ENCODE measurements at places on chromosomes 2 and 18.

- peaks cover 86% of the 10 kb centered on the region for H3K36me3 ChIP-seq
- H3K4me1 ChIP-seq: peaks cover 46% of the 10 kb centered on the region
- H3K27me3 ChIP-seq: no peaks in the 10 kb centered on the region
- DNase-seq: no peak
- H3K27ac ChIP-seq: peak overlapping the region; percentile 90
- H3K4me3 ChIP-seq: no peak overlapping the region
Measured at GRCh38 chr2:169520896-169521295, 11.4 kb downstream of the KLHL41 start.

- DNase-seq: no peak
- H3K4me3 ChIP-seq: no peak overlapping the region
- H3K27ac ChIP-seq: no peak overlapping the region
- H3K27me3 ChIP-seq: no peaks in the 10 kb centered on the region
- no peaks in the 10 kb centered on the region for H3K4me1 ChIP-seq
Measured at GRCh38 chr2:116444256-116444872, 1370.1 kb upstream of the DDX18 start.

- H3K27ac ChIP-seq: no peak overlapping the region
- H3K27me3 ChIP-seq: peaks cover 9% of the 10 kb centered on the region
- H3K36me3 ChIP-seq: no peaks in the 10 kb centered on the region
- no peaks in the 10 kb centered on the region for H3K4me1 ChIP-seq
- H3K4me3 ChIP-seq: no peak overlapping the region
Measured at GRCh38 chr18:79600141-79600540, 79.5 kb upstream of the CTDP1 start.

DNA sequence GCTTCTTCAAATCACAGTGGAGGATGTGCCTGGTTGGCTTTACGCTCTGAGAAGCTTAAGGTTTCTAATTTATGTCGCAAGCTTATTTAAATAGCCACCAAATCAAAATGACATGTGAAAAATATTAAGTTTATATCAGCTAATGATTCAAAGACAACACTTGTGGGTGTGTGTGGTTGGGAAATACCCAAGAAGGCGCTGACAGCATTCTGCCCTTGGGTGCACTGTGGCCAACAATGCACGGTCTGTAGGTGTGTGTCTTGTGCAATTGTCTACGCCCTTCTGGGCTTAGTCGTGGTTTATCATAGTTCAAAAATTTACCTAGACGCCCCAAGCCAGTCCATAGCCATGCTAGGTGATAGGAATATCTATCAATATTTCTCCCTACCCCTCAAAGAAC, 60.9 kb downstream of the KCTD1 start:
- DNase-seq: no peak
- H3K27me3 ChIP-seq: no peaks in the 10 kb centered on the region
- no peak overlapping the region for H3K4me3 ChIP-seq
- H3K27ac ChIP-seq: no peak overlapping the region
- H3K4me1 ChIP-seq: no peaks in the 10 kb centered on the region
- no peaks in the 10 kb centered on the region for H3K36me3 ChIP-seq

DNA sequence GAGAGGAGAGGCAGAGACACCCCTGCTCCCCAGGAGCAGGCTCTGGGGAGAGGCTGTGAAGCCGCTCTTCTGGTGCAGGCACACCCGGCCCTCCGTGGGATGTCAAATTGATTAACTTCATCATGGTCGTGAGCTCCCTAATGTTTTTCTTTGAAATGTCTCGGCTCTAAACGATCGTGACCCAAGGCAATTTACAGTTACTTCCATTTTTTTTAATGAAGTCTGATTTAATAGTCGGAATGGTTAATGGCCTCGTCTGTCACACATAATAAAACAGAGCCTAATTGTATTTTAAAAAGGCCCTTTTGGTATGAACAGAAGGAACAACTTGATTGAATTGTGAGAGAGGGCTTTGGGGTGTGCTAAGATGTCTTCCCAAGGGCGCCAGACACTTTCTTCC, 130.2 kb downstream of the SMAD2 start:
- no peaks in the 10 kb centered on the region for H3K27me3 ChIP-seq
- H3K4me3 ChIP-seq: no peak overlapping the region
- H3K36me3 ChIP-seq: no peaks in the 10 kb centered on the region
- H3K27ac ChIP-seq: no peak overlapping the region
- no peak for DNase-seq

- peaks cover 42% of the 10 kb centered on the region for H3K4me1 ChIP-seq
- DNase-seq: peak; percentile 63
- H3K27me3 ChIP-seq: no peaks in the 10 kb centered on the region
- H3K36me3 ChIP-seq: no peaks in the 10 kb centered on the region
Measured at GRCh38 chr2:39523308-39524044, 86.4 kb upstream of the MAP4K3 start.

DNA sequence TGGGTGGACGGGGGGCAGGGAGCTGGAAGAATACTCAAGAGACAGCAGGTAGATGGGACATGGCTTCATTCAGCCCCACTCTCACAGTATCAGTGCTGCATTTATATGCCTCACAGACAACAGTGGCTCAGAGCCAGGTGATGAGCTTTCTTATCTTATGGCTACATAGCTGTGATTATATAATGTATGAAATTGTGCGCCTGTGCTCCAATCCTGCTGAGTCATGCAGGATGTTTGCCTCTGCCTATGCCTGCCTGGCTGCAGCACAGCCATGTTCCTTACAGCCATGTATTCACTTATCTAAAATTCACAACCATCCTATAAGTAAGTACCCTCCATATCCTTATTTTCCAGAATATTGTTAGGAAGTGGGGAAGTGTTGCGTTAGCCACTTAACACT, 37.7 kb upstream of the RNF103 start:
- H3K36me3 ChIP-seq: peaks cover 4% of the 10 kb centered on the region
- H3K4me1 ChIP-seq: no peaks in the 10 kb centered on the region
- no peak overlapping the region for H3K27ac ChIP-seq
- no peak overlapping the region for H3K4me3 ChIP-seq

- H3K27ac ChIP-seq: no peak overlapping the region
- no peak for DNase-seq
- no peaks in the 10 kb centered on the region for H3K36me3 ChIP-seq
Measured at GRCh38 chr18:53850902-53851301, 373.6 kb downstream of the MBD2 start.

- H3K4me3 ChIP-seq: no peak overlapping the region
- no peak for DNase-seq
- no peaks in the 10 kb centered on the region for H3K36me3 ChIP-seq
Measured at GRCh38 chr2:146734042-146734820, 1110.6 kb upstream of the ACVR2A start.

- H3K4me1 ChIP-seq: no peaks in the 10 kb centered on the region
- H3K36me3 ChIP-seq: no peaks in the 10 kb centered on the region
- DNase-seq: no peak
- H3K27ac ChIP-seq: no peak overlapping the region
- no peak overlapping the region for H3K4me3 ChIP-seq
Measured at GRCh38 chr2:191881982-191882816, 35.3 kb upstream of the CAVIN2 start.

- H3K4me3 ChIP-seq: no peak overlapping the region
- peaks cover 48% of the 10 kb centered on the region for H3K4me1 ChIP-seq
- peak; percentile 48 for DNase-seq
- no peaks in the 10 kb centered on the region for H3K36me3 ChIP-seq
- H3K27ac ChIP-seq: peak overlapping the region; percentile 93
Measured at GRCh38 chr2:44358503-44358902, 2.8 kb downstream of the PREPL start.

DNA sequence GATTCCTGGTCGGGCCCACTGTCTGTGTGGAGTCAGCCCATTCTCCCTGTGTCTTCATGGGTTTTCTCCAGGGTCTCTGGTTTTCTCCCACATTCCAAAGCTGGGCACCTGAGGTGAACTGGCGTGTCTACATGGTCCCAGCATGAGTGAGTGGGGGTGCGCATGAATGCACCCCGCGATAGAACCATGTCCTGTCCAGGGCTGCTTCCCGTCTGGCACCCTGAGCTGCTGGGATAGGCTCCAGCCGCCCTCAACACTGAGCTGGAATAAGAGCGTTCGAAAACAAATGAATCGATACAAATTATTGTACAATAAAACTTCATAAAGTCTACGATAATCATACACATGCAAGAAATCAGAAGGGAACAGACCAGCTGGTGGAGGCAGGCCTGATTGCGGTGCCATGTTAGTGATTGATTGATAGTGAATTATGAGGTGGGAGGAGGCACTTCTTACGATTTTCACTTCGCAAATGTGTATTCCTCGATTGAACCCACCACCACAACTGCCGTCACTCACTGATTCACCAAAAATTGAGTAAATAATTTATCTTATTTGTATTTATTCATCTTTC, 186.6 kb downstream of the MGAT5 start:
- DNase-seq: no peak
- no peaks in the 10 kb centered on the region for H3K36me3 ChIP-seq
- H3K27ac ChIP-seq: no peak overlapping the region
- no peaks in the 10 kb centered on the region for H3K27me3 ChIP-seq
- H3K4me1 ChIP-seq: no peaks in the 10 kb centered on the region

DNA sequence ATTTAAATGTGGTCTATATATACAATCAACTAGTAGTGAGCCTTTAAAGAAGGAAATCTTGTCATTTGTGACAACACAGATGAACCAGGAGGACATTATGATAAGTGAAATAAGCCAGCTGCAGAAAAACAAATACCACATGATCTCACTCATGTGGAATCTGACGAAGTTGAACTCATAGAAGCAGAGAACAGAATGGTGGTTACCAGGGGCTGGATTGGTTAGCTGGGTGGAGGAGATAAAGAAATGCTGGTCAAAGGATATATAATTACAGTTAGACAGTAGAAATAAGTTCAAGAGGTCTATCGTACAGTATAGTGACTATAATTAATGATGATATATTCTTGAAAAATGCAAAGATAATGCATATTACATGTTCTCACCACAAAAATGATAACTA, 267.9 kb downstream of the FBXO15 start:
- no peaks in the 10 kb centered on the region for H3K27me3 ChIP-seq
- H3K27ac ChIP-seq: no peak overlapping the region
- no peaks in the 10 kb centered on the region for H3K36me3 ChIP-seq
- no peaks in the 10 kb centered on the region for H3K4me1 ChIP-seq

DNA sequence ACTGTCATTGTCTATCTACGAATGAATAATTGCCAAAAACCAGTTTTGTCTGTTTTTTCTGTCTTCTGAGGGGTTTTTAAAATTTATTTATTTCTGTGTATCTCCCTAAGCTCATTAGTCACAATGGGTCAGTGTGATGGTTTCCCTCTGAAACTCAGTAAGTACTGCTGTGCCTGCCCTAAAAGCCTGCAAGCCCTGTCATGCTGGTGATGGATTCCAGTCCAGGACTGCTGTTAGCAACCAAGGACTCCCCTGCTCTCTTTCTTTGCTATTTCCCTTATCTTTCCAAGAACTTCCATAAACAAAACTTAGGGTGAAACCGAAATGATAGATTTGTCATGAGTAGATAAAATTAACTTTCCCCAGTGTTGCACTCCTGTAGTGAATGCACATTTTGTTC, 11.8 kb upstream of the DSG2 start:
- no peaks in the 10 kb centered on the region for H3K4me1 ChIP-seq
- H3K27me3 ChIP-seq: no peaks in the 10 kb centered on the region
- H3K36me3 ChIP-seq: no peaks in the 10 kb centered on the region

- H3K36me3 ChIP-seq: no peaks in the 10 kb centered on the region
- H3K27ac ChIP-seq: peak overlapping the region; percentile 13
- no peaks in the 10 kb centered on the region for H3K27me3 ChIP-seq
- no peak overlapping the region for H3K4me3 ChIP-seq
- DNase-seq: no peak
- H3K4me1 ChIP-seq: peaks cover 17% of the 10 kb centered on the region
Measured at GRCh38 chr18:12944709-12945108, 3.1 kb upstream of the SEH1L start.

GRCh38 chr2:216758256-216759155, 63.2 kb upstream of the IGFBP5 start:
- H3K4me3 ChIP-seq: no peak overlapping the region
- no peak overlapping the region for H3K27ac ChIP-seq
- H3K4me1 ChIP-seq: peaks cover 6% of the 10 kb centered on the region
- no peaks in the 10 kb centered on the region for H3K36me3 ChIP-seq

- no peaks in the 10 kb centered on the region for H3K27me3 ChIP-seq
- H3K4me1 ChIP-seq: no peaks in the 10 kb centered on the region
- no peak for DNase-seq
- H3K27ac ChIP-seq: no peak overlapping the region
- no peaks in the 10 kb centered on the region for H3K36me3 ChIP-seq
Measured at GRCh38 chr18:9974279-9974915, 60.6 kb downstream of the VAPA start.

GRCh38 chr2:147002256-147002655, 842.6 kb upstream of the ACVR2A start:
- no peak overlapping the region for H3K27ac ChIP-seq
- no peaks in the 10 kb centered on the region for H3K36me3 ChIP-seq
- no peaks in the 10 kb centered on the region for H3K27me3 ChIP-seq
- no peak overlapping the region for H3K4me3 ChIP-seq

- no peak overlapping the region for H3K27ac ChIP-seq
- DNase-seq: no peak
- no peaks in the 10 kb centered on the region for H3K36me3 ChIP-seq
- no peaks in the 10 kb centered on the region for H3K4me1 ChIP-seq
Measured at GRCh38 chr2:150889141-150889540, 372.5 kb downstream of the RBM43 start.

DNA sequence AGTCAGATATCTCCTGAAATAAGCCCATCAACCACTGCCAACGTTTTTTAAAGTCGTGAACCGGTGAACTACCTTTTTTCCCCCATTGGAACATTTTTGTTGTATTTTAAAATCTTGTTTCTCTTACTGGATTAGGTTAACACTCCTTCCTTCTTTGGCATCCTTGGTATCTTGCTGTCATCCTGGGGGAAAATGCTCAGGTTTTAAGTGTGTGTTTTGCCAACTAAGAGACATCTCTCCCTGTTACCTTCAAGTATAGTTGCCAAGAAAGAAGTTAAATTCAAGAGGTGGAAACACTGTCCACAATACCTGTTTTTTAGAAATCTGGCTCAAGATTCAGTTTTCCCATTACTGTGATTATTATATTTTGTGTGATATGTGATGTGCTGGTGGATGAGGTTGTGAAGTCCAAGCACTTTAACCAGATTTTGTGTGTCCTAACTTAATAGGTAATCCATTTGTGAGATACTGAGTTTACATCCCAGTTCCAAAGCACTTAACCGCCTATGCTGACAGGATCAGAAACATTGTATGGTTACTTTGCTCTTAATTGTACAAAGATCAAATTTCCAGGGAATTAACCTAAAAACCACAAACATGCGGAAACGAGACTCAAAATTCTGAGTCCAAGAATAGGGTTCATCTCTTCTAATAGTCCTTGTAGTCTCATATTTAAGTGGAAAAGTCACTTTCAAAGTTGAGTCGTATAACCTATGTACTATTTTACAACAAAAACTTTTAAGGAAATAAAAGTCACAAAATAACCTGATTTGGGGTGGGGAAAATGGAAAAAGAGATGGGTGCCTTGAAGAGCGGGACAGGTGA, 1.3 kb upstream of the SP3 start:
- H3K27ac ChIP-seq: peak overlapping the region; percentile 100
- H3K36me3 ChIP-seq: peaks cover under 1% of the 10 kb centered on the region
- H3K4me3 ChIP-seq: peak overlapping the region; percentile 98
- DNase-seq: no peak
- no peaks in the 10 kb centered on the region for H3K27me3 ChIP-seq
- H3K4me1 ChIP-seq: peaks cover 22% of the 10 kb centered on the region
